Stimulated activated CD4-positive, alpha-beta T cell treated with anti-CD3 and anti-CD28 coated beads, Interleukin-1b, Interleukin-23, amount 100 ng/mL, for 48 hours (primary cell): ENCODE measurements at places on chromosomes 12 and 14.

- no peak for DNase-seq
Measured at GRCh38 chr14:87065366-87065765, 927.6 kb downstream of the GALC start.

DNA sequence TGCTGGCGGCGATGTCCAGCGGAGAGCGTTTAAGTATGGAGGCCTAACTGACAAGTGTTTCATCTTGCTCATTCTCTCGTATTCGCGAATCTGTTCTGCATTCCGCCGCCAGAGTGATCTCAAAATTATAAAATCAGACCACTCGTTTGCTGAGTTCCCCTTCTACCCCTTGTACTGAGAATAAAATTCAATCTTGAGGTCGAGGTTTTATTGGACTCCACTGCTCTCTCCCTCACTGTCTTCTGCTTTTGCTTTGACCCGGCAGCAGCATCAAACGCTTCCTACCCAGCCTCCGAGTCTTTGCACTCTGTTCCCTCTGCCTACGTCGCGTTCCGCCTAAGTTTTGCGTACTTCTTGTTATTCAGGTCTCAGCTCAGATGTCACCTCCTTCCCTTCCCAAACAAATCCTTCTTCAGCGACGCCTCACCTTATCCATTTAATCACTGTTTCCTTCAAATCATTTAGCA lies 462 bp downstream of the KNTC1 start:
- peak; percentile 48 for DNase-seq

GRCh38 chr14:95267306-95267705 lies 52.4 kb downstream of the CLMN start:
- no peak for DNase-seq

- no peak for DNase-seq
Measured at GRCh38 chr14:104891664-104892530, 26.8 kb downstream of the CEP170B start.

DNA sequence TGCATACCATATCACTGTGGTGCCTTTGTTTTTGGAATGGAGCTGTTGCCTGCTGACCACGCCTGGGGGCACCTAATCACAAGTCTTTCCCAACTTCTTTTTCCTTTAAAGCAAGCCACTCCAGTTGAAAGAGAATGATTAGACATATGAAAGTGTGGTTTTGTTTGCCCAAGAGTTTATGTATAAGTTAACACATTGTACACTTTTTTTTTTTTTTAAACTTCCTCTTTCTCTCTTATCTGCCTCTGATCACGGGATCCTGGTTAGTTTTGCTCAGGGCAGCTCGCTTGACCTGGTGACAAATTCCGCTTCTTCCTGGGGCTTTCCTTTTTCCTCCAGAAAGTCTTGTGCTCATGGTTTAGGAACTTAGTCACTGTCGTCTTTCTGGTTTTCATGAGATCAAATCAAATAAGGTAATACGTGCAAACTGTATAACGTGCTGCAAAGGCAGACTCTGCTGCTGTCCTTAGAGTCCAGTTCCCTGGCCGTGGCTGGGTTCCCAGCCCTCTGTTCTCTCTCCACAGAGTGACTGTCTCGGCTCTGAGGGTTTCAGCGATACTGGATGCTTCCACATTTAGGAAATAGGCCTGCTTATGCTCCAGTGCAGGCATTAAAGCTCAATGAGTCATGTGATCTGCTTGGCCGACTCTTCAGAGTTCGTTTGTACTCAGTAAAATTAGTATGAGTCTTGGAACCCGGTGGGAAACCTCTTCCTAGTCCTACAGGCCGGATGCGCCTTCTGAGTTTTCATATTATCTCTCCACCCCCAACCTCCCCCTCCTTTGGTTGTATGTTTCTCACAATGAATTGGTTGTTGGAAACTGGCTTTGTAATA lies 15.2 kb downstream of the RASSF3 start:
- DNase-seq, result peak; percentile 33

GRCh38 chr14:92105073-92105892 lies 1.1 kb downstream of the ATXN3 start:
- no peak for DNase-seq

DNA sequence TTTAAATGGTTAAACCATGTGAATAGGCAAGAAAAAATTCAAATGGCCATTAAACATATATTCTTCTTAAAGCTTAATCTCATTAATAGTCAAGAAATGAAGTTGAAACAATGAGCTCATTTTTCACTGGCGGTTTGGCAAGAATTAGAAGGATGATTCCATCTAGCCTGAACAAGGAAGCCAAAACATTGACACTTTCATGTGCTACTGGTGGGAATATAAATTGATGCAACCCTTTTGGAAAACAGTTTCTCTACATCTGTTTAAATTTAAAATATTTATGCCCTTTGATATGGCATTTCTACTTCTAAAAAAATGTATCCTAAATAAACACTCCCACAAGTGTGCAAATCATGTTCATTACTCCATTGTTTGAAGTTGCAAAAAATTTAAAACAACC lies 174.7 kb upstream of the HIF1A start:
- DNase-seq, result no peak

DNA sequence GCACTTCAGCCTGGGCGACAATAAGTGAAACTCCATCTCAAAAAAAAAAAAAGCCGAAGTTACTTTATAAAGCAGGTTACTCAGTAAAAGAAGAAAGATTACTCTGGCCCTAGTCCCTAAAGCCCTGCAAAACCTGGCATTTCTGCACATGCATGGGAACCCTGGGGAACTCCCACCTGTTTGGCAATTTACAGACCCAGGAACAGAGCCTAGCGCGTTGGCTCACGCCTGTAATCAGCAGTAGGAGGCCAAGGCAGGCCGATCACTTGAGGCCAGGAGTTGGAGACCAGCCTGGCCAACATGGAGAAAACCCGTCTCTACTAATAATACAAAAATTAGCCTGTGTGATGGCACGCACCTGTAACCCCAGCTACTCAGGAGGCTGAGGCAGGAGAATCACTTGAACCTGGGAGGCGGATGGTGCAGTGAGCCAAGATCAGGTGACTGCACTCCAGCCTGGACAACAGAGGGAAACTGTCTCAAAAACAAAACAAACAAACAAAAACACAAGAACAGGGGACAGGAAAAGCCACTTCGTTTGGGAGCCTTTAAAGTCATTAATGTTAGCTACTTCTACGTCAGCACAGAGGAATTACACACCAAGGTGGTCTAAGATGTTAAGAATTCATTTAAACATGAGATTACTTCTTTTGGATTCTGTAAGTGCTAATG lies 34.1 kb upstream of the SPTSSA start:
- DNase-seq, result no peak

GRCh38 chr12:131159660-131160059 lies 206.0 kb downstream of the ADGRD1 start:
- DNase-seq, result no peak

GRCh38 chr12:79710707-79711483 lies 20.1 kb upstream of the PAWR start:
- no peak for DNase-seq

DNA sequence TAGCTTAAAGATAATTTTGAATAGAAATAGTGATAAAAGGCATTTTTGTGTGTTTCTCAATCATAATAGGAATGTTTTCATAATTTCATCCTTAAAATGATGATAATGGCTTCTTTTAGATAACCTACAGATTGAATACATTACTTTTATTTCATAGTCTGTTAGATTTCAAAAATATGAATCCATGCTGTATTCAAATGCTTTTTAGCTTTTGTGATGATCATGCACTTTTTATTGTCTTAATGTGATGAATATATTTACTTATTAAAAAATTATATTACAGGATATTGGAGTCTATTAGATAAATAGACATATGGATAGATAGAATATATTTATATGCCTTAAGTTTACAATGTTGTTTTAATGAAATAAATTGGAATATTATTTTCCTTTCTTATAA lies 886.8 kb upstream of the NOVA1 start:
- DNase-seq, result no peak

- no peak for DNase-seq
Measured at GRCh38 chr12:105214670-105215375, 21.2 kb downstream of the APPL2 start.

DNA sequence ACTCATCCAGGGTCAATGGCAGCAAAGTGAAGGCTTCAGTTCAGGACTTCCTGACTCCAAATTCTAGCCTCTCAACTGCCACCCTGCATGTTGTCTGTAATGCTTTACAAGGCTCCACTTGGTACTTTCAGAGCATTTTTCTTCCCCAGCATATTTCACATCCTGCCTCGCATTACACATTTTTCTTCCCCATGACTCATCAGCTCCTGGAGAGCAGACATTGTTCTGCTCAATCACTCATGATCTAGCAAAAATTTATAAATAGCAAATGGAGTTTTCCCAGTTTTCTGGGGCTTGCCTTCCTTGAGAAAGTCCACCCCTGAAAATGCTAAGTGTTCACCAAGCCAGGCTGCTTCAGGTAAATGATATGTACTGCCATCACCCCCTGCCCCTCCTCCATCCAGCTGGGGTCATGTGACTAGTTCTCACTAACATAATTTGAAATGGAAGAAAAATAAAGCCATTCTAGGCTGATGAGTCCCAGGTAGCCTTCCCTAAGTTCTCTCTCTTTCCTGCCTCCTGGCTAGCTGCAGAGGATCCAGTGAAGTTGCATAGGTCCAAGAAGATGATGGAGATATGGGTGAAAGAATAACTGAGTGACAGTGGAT lies 69.4 kb downstream of the ARMH4 start:
- DNase-seq, result no peak

DNA sequence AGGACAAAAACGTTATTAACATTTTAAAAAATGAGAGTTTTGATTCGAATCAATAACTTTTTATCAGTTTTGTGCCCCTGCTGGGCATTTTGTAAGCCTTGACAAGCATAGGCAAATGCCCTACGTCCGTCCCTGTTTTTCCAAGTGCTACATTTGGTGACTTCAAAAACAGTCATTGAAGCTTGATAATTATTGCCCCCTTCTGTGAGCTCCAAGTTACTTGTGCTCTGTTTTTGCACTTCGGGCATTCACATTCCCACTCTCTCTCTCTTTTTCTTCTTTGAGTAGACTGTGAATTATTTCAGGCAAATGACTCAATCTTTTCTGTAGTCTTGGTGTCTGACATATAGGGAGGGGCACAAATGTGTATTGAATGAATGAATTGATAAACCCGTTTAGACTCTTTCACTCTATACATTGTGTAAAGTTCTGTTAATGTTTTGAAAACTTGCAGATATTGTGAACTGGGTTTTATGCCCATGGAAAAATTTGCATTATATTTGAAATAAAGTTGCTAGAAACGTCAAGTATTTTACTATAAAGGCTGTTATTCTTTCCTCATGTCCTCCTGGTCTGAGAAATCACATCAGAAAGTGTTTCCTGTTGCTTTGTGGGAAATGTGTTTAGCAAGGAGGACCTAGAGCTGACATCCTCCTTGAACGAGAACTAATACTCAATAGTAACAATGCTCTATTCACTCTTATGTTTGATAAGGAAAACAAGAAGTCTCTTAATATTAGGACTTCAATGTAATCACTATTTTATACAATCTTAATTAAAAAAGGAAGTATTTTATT lies 1.4 kb downstream of the APAF1 start:
- DNase-seq, result no peak

DNA sequence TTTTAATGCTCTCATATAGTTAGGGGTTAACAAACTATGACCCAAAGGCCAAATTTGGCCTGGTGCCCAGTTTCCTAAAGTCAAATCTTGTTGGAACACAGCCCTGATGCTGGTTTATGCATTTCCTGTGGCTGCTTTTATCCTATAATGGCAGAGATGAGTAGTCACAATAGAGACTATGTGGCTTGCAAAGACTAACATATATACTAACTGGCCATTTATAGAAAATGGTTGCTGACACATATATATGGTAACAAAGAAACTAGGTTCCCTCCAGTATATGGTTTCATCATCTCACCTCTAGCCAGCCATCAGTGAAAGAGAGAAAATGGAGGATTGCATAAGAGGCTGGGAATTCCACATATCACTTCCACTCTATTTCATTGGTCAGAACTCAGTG lies 10.8 kb downstream of the NAV3 start:
- no peak for DNase-seq

- DNase-seq, result no peak
Measured at GRCh38 chr14:35409595-35409994, 5.0 kb upstream of the NFKBIA start.

DNA sequence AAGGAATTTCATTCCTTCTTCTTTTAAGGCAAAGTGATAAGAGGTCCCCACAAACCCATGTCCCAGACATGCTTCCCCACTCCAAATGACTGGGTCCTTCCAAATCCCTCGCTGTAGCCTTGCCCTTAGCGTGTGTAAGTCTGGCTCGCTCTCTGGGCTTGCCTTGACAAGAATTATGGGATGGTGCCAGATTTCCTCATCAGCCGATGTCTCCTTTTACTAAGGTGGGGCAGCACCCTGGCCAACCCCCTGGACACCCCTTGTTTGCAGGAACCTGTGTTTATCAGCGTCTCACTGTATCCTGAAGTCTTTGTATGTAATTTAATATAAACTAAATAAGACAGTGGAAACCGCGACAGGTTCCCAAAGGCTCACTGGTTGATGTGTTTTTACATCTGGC lies 493.3 kb downstream of the EGLN3 start:
- no peak for DNase-seq

DNA sequence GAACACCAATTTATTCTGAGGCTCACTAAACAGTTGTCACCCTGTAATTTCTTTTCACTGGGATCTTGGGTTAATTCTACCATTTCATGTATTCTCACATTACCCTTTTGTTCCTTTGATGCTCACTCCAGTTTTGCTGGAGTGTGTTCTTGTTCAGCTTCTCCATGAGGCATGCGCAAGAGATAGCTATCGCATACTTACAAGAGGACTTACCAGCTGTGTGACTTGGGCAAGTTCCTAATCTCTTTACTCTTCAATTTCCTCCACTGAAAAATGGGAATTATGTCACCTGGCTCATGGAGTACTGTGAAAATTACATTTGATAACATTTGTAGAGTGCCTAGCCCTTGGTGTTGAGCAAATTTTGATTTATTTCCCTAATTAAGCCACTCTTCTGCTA lies 56.5 kb upstream of the JDP2 start:
- no peak for DNase-seq

- DNase-seq, result no peak
Measured at GRCh38 chr14:96581902-96582301, 79.7 kb downstream of the PAPOLA start.

GRCh38 chr14:104650057-104650980 lies 39.1 kb upstream of the INF2 start:
- DNase-seq, result peak; percentile 53

DNA sequence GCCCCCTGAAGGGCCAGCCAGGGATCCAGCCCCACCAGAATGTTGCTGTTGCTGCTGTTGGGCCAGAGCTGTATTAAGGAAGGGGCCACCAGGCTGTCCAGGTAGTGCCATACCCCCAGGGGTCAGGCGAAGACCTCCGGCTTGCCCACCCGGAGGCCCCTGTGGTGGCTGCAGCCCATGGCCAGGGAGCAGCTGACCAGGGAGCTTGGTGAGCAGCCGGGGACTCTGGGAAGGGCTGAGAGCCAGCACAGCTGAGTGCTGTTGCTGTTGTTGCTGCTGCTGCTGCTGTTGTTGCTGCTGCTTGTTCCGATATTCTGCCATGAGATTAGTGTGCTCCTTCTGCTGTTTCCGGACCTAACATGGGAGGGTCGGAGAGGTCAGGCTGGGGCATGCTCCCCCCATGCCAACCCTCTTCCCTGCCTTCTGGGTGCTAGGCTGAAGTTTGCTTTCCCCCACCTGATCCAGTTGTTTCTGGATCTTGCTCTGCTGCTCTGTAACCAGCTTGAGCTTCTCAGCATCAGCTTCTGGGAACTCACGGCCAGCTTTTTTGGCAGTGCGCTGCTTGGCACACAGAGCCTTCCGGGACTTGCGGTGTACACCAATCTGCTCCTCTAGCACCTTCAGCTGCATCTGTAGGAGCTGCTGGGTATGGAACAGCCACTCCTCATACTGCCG lies 15.2 kb upstream of the PRKAG1 start:
- DNase-seq, result no peak
